HL-60 (cell line): ENCODE measurements at places on chromosomes 1 and 21.

- no peak for DNase-seq
Measured at GRCh38 chr1:33606272-33606671, 133.8 kb downstream of the ZSCAN20 start.

GRCh38 chr1:204623894-204624361 is 61.6 kb downstream of the LRRN2 start:
- DNase-seq = no peak

DNA sequence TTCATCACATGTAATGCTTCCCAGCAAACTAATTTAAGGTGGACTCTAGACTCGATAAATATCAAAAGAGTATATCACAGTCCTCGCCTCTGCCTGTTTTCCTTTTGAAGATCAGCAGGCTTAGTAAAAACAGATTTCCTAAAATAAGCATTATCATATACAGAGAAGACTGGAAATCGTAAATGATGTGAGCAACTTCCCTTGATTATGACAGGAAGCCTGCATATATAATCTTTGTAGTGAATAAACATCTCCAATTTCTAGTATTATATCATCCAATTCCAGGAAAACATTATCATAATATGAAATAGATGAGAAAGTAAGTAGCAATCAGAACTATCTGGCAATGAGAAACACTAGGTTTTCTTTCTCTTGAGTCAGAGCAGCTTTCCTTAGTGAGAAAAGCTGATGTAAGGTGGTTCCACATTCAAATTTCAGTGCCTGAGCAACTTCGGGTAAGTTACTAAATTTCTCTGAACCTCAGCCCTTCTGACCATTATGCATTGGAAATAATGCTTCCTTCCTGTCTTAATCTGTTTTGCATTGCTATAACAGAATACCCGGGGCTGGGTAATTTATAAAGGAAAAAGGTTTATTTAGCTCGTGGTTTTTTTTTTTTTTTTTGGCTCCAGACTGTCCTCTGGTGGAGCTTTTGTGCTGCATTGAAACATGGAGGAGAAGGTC is 12.6 kb upstream of the POU2F1 start:
- DNase-seq = no peak

- DNase-seq = no peak
Measured at GRCh38 chr1:177631770-177632169, 338.1 kb downstream of the SEC16B start.

GRCh38 chr1:203278082-203278884 is 27.0 kb upstream of the BTG2 start:
- DNase-seq = peak; percentile 57

DNA sequence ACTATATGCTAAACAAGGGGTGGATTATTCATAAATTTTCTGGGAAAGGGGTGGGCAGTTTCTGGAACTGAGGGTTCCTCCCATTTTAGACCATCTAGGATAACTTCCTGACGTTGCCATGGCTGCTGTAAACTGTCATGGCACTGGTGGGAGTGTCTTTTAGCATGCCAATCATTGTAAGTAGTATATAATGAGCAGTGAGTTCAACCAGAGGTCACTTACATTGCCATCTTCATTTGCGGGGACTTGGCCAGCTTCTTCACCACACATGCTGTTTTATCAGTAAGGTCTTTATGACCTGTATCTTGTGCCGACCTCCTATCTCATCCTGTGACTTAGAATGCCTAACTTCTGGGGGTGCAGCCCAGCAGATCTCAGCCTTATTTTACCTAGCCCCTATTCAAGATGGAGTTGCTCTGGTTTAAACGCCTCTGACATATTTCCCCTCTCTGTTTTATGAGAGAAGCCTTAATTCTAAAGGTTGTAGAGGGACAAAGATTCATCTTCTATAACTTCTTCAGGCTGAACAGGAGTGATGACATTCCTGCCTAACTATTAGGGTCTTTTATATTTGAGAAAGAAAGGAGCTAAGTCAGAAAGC is 60.4 kb downstream of the DIP2A start:
- DNase-seq = no peak

GRCh38 chr1:93680420-93681100 is 1.1 kb downstream of the BCAR3 start:
- DNase-seq = no peak

DNA sequence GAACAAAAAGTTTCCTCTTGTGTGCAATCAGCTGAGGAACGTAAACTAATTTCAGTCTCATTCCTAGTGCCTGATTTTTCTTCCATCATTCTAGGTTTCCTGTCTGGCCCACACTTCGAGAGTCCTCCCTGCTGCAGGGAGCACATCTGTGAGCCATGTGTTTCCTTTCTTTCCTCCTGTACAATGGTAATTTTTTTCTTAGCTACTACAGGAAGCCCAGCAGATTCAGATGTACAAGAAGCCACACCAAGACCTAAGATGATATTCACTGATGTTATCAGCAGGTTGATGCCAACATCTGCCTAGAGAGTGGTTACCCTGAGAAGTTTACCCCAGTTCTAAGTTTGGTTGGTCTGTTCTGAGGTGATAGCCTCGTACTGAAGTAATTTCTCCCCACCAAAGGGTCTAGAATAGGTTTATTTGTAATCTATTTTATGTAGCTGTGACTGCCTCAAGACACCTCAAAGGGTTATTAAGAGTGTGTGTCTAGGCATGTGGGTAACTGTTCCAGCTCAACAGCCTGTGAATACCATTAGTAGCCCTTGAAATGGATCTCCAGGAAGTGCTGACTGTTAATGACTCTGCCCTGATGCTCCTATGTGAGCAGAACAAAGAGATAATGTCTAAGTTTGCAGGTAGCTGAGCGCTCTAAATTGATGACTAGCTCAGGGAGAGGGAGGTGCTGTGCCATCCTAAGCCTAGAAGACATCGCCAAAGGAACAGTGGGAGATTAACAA is 31.7 kb upstream of the CLDN14 start:
- DNase-seq = no peak
